ENCODE measurements at places on chromosomes 7 and 10.

GRCh38 chr10:77144656-77145055 is 493.0 kb downstream of the KCNMA1 start:
- DNase-seq, result no peak

GRCh38 chr7:106178593-106179134 is 66.6 kb upstream of the SYPL1 start:
- DNase-seq, result no peak

- DNase-seq, result no peak
Measured at GRCh38 chr7:115805458-115805857, 225.1 kb downstream of the TFEC start.

DNA sequence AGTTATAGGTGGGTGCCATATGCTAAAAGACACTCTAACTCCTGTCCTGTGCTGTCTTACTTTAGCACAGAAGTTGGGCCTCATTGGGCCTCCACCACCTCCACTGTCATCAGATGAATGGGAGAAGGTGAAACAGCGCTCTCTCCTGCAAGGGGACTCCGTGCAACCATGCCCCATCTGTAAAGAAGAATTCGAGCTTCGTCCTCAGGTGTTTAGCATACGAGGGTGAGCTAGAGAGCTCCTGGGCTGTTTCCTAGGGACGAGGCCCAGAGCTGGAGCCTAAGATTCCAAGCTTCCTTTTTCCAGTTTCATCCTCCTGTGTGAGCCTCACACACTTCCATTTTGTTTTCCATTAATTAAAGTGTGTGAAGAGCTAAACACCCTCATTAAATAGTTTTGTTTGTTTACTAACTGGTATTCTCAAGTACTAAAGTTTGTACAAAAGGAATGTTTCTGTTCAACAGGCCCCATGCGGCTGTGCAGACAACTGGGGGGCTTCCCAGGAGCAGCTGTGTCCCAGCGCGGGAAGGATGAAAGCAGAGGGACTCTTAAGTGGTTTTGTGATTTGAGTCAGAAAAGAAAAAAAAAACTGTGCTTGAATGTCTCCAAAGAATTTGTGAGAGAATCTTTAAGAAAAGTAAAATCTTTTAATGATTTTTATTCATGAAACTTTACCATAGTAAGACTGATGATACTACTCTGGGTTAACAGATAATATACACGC is 14.1 kb downstream of the RNF32 start:
- DNase-seq, result no peak

- peak; percentile 57 for DNase-seq
Measured at GRCh38 chr10:30671026-30671616, 41.6 kb upstream of the LYZL2 start.

GRCh38 chr7:574661-575395 is 55.2 kb upstream of the PDGFA start:
- no peak for DNase-seq

DNA sequence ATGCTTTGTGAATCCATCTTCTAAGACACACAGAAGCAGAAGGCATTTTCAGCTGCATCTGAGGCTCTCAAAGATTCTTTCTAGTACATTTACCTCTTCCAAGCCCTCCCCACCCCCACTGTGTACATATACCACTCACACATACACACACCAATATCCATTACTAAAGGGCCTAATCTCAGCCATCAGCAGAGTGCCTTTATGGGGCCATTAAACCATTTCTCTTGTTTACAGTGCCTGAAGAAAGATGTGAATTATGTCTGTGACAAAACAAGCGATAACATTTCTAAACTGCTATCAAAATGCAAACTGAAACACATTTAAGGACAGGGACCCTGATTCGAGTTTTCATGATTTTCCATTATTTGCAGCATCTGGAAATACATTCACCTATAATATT is 40.0 kb downstream of the ETV1 start:
- no peak for DNase-seq

GRCh38 chr7:151462306-151462779 is 22.4 kb upstream of the CRYGN start:
- no peak for DNase-seq

- no peak for DNase-seq
Measured at GRCh38 chr7:121604627-121605316, 208.7 kb upstream of the FAM3C start.

GRCh38 chr7:1566687-1567048 is 3.2 kb downstream of the PSMG3 start:
- no peak for DNase-seq

GRCh38 chr7:38703093-38703492 is 71.9 kb upstream of the AMPH start:
- DNase-seq, result no peak

DNA sequence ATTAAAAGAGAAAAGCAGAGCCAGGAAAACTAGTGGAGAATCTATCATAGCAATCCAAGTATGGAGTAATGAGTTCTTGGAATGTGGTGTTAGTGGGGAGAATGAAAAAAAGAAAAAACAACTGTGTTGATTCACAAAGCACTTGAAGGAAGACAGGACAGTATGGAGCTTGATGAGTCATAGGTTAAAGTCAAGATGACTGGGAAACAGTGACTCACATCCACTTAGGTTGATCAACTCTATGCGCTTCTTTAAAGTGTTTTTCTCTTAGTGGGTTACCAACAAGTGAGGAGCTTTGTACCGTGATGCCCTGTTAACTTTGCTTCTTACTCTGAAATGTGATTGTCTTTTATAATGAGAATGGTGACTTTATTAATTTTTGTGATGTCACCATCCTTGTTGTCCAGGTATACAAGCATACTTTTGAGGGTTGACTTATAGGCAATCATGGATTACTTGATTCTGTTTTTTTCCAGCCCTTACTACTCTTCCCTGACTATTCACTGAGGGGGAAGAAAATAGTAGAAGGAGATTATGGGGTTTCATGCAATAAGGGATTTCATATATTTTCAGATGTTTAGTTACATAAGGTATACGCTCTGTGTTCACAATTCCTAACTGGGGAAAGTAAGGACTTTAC is 32.1 kb upstream of the MDFIC start:
- peak; percentile 13 for DNase-seq

DNA sequence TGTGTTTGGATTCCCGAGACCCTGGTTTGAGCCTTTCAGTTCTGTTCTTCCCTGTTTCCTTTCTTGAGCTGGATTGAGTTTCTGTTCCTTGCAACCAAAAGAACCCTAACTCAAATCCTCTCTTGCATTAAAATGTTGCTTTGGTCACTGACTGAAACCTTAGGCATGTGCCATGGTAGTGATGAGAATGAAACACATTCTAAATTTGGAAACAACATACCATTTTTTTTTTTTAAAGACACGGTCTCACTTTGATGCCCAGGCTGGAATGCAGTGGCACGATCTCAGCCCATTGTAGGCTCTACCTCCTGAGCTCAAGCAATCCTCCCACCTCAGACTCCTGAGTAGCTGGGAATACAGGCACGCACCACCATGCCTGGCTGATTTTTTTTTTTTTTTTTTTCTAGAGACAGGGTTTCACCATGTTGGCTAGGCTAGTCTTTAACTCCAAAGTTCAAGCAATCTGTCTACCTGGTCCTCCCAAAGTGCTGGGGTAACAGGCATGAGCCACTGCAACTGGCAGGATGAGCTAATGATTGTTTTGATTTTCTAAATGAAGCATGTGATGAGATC is 8.4 kb downstream of the THAP5 start:
- DNase-seq, result no peak

DNA sequence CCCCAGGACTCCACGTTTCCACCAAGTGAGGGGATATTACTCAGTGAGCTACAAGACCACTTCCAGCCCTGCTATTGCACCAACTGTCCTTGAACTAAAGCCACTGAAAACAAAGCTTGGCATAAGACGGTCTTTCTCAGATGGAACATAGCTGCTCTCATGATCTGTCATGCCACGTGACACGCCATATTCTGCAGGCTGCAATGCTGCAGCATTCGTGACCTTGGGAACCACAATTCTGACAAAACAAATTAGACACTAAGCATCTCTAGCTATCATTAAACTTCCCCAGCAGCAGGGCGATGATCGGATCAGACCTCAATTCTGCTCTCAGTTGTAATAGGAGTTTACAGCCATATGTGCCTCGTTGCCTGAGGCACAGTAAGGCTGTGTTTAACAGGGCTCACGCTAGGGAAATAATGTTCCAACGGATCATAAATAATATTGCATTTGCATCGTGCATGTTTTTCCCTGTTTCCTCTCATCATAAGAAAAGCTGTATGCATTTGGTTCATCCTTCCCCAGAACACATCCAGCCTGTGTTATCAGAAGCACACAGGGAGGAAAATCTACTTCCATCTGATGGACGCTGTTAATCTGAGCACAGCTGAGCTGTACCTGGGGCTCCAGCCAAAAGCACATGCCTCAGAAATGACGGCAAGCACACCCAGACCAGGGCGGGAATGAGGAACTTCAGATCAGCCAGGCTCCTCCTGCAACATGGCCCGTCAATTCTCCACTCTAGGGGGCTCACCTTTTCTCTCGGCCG is 38.6 kb upstream of the CNPY1 start:
- no peak for DNase-seq

GRCh38 chr7:104294291-104294690 is 34.1 kb upstream of the LHFPL3 start:
- DNase-seq, result no peak

DNA sequence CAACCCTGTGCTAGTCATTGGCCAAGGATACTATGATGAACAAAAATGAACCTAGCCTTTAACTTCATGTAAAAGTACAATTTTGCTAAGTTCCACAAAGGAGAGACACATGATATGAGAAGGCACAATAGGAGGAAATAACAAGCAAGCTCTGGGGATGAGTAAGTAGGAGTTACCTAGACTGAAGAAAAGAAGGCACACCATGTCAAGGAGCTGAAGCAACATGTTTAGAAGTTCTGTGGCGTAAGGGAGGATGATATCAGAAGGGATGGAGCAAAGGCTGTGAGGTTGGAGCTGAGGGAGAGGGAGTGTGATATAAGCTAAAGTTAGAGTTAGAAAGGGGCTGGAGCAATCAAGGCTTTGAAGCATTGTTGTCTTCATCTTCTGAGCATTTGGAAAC is 25.6 kb downstream of the KIFBP start:
- DNase-seq, result no peak

- no peak for DNase-seq
Measured at GRCh38 chr7:55073976-55074528, 55.2 kb downstream of the EGFR start.

All from AML-193 (cell line).